ENCODE measurements at places on chromosomes 2 and 18.

- DNase-seq = no peak
These were observed 273.1 kb downstream of the NAPG start for GRCh38 chr18:10798727-10799550.

DNA sequence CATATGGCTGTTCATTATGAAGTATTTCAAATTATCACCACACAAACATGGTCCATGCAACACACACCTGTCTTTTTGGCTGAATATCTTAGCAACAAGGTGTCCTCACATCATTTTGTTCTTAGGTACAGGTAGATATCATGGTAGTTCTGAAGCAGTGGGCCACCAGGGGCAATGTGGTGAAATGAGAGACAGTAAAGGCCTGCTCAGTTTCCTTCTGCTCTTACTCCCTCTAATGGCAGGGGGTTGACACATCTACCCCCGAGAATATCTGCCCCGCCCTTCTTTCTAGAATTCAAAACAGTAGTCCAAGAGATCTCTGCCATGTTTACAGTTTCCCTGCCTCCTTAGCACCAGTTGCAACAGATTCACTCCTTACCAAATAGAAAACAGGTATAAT lies 147.0 kb upstream of the KLHL14 start:
- DNase-seq = peak; percentile 41

- no peak for DNase-seq
These were observed 96.8 kb downstream of the ST6GAL2 start for GRCh38 chr2:106789185-106789584.

DNA sequence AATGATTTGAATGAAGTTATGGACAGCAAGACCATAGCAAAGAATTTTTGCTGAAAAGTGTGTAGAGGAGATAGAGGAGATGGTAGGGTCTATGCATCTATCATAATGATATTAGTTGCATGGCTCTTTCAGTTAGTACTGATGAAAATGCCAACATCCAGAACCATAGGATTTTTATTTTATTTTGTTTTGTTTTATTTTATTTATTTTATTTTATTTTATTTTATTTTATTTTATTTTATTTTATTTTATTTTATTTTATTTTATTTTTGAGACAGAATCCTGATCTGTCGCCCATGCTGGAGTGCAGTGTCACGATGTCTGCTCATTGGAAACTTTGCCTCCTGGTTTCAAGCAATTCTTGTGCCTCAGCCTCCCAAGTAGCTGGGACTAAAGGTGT lies 1021.1 kb upstream of the ZEB2 start:
- DNase-seq = no peak
